Activated CD4-positive, alpha-beta T cell treated with anti-CD3 and anti-CD28 coated beads, Interleukin-2, amount 10 ng/mL, durations not matched to agents 7 days and 5 days (primary cell): ENCODE measurements at places on chromosomes 5 and 9. TPM values are rescaled to one million over a fixed set of nuclear protein-coding genes. Genes with fewer than 3 reads are reported as not detected.

DNA sequence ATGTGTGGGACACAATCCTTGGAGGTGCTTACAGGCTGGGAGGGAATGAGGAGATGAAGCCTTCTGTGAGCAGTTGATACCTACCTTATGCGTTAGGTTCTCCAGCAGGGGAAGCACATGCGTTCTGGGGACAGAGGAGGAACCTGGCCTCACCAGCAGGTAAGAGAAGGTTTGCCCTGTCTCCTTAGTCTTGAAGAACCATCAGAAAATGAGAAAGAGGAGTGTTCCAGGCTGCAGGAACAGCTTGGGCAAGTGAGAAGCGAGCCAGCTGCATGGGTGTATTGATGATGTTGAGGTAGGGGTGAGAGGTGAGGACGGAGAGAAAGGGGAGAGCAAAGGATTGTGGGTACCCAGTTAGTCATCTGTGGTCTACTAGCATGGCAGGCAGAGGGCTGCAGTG is 156.9 kb upstream of the MVB12B start:
- no peak overlapping the region for H3K4me3 ChIP-seq
- H3K4me1 ChIP-seq: no peaks in the 10 kb centered on the region
- peaks cover 12% of the 10 kb centered on the region for H3K27me3 ChIP-seq
- DNase-seq: no peak
- H3K27ac ChIP-seq: no peak overlapping the region
- H3K36me3 ChIP-seq: no peaks in the 10 kb centered on the region

- DNase-seq: no peak
- H3K27me3 ChIP-seq: no peaks in the 10 kb centered on the region
- H3K27ac ChIP-seq: no peak overlapping the region
- H3K36me3 ChIP-seq: no peaks in the 10 kb centered on the region
- H3K4me1 ChIP-seq: no peaks in the 10 kb centered on the region
- no peak overlapping the region for H3K4me3 ChIP-seq
These were observed 671.9 kb upstream of the KLF4 start for GRCh38 chr9:108161503-108161902.

DNA sequence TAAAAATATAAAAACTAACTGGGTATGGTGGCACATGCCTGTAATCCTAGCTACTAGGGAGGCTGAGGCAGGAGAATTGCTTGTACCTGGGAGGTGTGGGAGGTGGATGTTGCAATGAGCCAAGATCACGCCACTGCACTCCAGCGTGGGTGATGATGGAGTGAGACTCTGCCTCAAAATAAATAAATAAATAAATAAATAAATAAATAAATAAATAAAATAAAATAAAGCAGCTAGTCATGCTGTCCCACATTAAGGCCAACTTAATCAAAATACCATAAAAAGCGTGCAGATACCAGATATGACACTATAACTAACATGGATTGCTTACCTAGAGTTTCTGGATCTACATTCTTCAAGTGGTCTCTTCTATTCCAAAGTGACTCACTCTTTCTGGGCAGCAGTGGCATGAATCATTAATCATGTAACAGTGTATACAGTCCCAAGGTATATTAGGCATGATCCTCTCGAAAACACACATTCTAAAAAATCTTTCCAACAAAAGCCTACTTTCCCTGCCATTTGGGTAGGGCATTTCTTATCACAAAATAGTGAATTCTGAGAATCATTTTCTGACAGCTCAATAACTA is 187.1 kb downstream of the ELAVL2 start:
- H3K4me1 ChIP-seq: no peaks in the 10 kb centered on the region
- no peak overlapping the region for H3K27ac ChIP-seq
- H3K27me3 ChIP-seq: no peaks in the 10 kb centered on the region
- no peaks in the 10 kb centered on the region for H3K36me3 ChIP-seq
- DNase-seq: no peak

GRCh38 chr9:7376833-7377232 is 422.7 kb downstream of the DMAC1 start:
- no peaks in the 10 kb centered on the region for H3K4me1 ChIP-seq
- no peak overlapping the region for H3K4me3 ChIP-seq
- no peak for DNase-seq
- no peak overlapping the region for H3K27ac ChIP-seq

- DNase-seq: no peak
- H3K4me3 ChIP-seq: no peak overlapping the region
- no peaks in the 10 kb centered on the region for H3K36me3 ChIP-seq
These were observed 20.1 kb upstream of the KIF4B start for GRCh38 chr5:154993461-154993860.

GRCh38 chr5:141077826-141078225 is 16.6 kb upstream of the PCDHB2 start:
- no peaks in the 10 kb centered on the region for H3K36me3 ChIP-seq
- H3K27ac ChIP-seq: no peak overlapping the region
- no peaks in the 10 kb centered on the region for H3K4me1 ChIP-seq
- peaks cover 2% of the 10 kb centered on the region for H3K27me3 ChIP-seq

GRCh38 chr5:160173-160510 is 31.2 kb upstream of the LRRC14B start:
- H3K27me3 ChIP-seq: no peaks in the 10 kb centered on the region
- DNase-seq: no peak
- H3K27ac ChIP-seq: no peak overlapping the region

DNA sequence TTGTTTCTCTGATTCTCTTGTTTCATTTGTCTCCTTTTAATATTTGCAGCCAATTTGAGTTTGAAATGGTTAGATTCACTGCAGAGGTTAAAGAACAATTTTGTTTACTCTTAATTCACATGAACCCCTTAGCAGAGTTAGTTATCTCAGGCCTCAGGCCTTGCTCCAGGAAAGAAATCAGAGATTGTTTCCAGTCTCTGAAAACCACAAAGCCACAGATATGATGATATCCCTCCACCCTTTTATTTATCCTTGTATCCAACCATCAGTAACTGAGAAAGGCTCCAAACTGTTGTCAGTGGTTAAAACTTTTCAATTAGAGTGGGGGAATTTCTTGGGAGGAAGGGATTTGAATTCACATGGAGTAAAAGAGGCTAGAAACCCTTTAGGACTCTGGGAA is 406.0 kb upstream of the DMAC1 start:
- peaks cover 3% of the 10 kb centered on the region for H3K4me1 ChIP-seq
- no peak overlapping the region for H3K4me3 ChIP-seq
- no peak for DNase-seq
- H3K27me3 ChIP-seq: peaks cover 2% of the 10 kb centered on the region
- no peak overlapping the region for H3K27ac ChIP-seq

DNA sequence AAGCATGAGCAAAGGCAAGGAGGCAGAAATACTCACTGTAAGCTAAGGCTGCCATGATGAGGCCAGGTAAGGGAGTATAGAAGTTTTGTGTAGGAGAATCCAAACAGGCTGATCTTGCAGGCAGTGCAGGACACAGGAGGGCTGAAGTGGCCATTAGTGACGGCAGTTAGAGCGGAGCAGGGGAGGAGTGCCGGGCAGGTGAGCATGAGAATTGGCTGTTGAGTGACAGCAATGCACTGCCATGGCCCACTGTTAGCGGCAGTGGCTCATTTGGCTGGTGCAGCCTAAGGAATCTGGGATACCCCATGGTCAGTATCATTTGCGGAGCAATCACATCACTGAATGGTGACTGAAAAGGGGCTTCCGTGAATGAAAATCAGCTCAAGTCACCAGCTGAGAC is 22.8 kb downstream of the RGS3 start:
- DNase-seq: no peak
- no peak overlapping the region for H3K27ac ChIP-seq
- H3K36me3 ChIP-seq: no peaks in the 10 kb centered on the region

DNA sequence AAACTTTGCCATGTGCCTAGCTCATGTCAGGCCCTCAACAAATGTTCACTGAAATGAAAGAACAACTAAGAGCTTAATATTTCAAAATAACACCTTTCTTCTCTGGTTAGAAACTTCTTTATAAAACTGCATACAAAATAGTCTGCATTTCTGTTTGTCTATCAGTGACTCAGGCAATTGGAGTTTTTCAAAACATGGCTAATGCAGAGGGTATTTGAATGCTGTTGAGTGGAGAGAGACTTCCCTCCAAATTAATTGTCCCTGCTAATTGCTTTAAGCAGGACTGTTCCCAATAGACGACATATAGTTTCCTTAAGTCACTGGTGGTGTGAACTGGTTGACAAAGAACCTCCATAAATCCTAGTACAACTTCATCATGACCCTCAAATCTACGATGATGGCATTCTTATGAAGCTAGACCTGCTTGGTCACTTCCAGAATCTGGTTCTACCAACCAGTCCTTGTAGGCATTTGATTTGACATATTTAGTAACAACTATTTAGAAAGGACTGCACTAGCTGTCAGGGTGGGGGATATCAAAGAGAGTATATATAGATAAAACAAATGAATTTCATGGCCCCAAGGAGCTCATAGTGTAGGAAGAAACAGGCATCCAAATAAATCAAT is 84.5 kb downstream of the PRLR start:
- no peak overlapping the region for H3K27ac ChIP-seq
- DNase-seq: no peak
- no peaks in the 10 kb centered on the region for H3K4me1 ChIP-seq
- H3K36me3 ChIP-seq: no peaks in the 10 kb centered on the region
- peaks cover 27% of the 10 kb centered on the region for H3K27me3 ChIP-seq
- H3K4me3 ChIP-seq: no peak overlapping the region

DNA sequence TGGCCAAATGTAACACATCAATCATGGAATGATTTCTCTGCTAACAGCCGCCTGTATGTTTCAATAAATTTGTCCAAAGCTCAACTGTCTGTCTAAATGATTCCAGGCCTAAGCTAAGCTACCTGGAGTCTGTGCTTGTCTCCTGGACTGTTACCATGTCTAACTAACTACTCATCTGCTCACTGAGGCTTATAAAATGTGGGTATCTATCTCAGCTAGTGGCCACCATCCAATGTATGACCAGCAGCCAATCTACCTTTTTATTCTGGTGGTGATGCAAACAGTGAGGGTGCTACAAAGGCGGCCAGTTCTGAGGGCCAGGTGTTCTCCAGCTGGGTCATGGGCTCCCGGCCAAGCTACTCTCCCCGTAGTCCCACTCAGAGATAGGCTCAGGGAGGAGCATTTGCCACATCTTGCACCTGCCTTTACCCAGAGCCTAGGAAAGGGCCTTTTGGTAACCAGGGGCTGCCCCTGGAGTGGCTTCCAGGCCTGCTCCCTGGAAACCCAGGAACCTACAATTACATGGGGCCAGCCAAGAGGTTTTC is 59.1 kb downstream of the PFDN1 start:
- no peaks in the 10 kb centered on the region for H3K27me3 ChIP-seq
- peaks cover 37% of the 10 kb centered on the region for H3K4me1 ChIP-seq
- peaks cover 15% of the 10 kb centered on the region for H3K36me3 ChIP-seq
- no peak for DNase-seq

DNA sequence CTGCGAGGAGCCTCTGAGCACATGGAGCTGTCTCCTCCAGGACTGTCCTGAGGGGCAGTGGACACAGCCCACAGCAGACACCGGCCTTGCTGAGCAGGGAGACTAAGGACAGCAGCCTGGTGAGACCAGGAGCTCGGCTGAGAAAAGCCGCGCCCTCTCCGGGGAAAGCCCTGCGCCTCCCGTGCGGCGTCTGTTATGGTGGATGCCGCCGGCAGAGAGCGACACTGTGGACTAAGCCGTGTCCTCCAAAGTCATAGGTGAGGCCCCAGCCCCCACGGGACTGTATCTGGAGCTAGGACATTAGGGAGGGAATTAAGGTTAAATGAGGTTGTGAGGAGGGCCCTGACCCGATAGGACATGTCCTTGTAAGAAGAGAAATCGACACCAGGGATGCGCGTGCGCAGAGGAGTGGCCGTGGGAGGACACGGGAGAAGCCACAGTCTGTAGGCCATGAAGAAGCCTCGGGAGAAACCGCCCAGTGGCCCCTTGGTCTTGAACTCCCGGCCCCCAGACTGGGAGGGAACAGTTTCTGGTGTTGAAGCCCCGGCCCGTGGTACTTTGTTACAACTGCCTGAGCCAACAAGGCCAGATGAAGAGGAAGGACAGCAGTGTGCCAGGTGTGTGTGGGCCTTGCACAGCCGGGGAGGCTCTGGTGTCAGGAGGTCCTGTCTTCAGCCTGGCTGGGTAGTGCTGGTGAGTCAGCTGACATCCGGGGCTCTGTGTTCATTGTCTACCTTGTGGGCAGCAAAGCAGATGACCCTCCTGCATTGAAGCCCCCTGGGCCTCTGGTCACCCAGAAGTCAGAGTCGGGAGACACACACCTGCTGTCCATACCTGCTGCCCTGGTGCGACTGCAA is 22.1 kb downstream of the MRPL36 start:
- no peak overlapping the region for H3K4me3 ChIP-seq
- DNase-seq: no peak
- H3K36me3 ChIP-seq: no peaks in the 10 kb centered on the region
- H3K27me3 ChIP-seq: peaks cover 4% of the 10 kb centered on the region

DNA sequence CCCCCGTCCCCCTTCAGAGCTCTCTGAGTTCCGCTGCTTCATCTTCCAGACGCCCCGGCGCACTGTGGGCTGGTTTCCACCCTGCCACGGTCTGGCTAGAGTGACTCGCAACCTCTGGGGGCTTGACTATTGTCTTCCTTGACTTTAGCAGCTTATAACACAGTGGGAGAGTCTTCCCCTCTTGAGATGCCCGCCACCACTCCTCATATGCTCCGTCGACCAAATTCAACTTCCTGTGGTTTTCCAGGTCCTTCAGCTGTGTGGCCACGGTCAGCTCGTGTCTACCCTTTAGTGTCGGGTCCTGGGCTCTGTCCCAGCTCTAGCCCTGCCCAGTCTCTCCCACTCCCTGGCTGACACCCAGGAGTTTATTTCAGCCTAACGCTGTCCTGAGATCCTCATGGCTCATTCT is 28.2 kb upstream of the NCS1 start:
- no peak overlapping the region for H3K4me3 ChIP-seq
- DNase-seq: no peak
- peaks cover 21% of the 10 kb centered on the region for H3K27me3 ChIP-seq
- H3K4me1 ChIP-seq: peaks cover 28% of the 10 kb centered on the region
- no peaks in the 10 kb centered on the region for H3K36me3 ChIP-seq

DNA sequence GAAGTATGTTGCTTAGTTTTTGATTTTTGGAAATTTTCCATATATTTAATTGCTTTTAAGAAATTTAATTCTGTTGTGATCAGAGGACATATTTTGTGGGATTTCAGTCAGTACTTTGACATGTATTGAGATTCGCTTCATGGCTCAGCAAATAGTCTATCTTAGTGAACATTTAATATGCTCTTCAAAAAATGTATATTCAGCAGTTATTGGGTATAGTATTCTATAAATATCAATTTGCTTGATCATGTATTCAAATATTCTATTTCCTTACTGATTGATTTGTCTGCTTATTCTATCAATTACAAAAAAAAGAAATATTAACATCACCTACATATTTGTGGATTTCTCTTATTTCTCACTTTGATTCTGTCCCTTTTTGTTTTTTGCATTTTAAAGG is 79.5 kb upstream of the HAND1 start:
- no peak overlapping the region for H3K27ac ChIP-seq
- H3K4me1 ChIP-seq: no peaks in the 10 kb centered on the region
- H3K4me3 ChIP-seq: no peak overlapping the region
- no peak for DNase-seq
- peaks cover 12% of the 10 kb centered on the region for H3K27me3 ChIP-seq
- H3K36me3 ChIP-seq: no peaks in the 10 kb centered on the region

GRCh38 chr9:87551772-87552217 is 54.1 kb downstream of the DAPK1 start:
- no peaks in the 10 kb centered on the region for H3K36me3 ChIP-seq
- no peak overlapping the region for H3K27ac ChIP-seq
- no peaks in the 10 kb centered on the region for H3K27me3 ChIP-seq
- no peak overlapping the region for H3K4me3 ChIP-seq
- no peaks in the 10 kb centered on the region for H3K4me1 ChIP-seq

Gene DMRT3
- not detected for total RNA-seq

Gene EMB
- total RNA-seq: 143 TPM

Gene ZNF79
- 13.1 TPM for total RNA-seq

Gene AFAP1L1
- not detected for total RNA-seq

Gene CCDC183
- 1.1 TPM for total RNA-seq

Gene CAMK4
- 139 TPM for total RNA-seq

Gene SPINK7
- not detected for total RNA-seq

Gene TXNDC8
- not detected for total RNA-seq
